Fibroblast of mammary gland (primary cell): ENCODE measurements at places on chromosomes 5 and 9.

DNA sequence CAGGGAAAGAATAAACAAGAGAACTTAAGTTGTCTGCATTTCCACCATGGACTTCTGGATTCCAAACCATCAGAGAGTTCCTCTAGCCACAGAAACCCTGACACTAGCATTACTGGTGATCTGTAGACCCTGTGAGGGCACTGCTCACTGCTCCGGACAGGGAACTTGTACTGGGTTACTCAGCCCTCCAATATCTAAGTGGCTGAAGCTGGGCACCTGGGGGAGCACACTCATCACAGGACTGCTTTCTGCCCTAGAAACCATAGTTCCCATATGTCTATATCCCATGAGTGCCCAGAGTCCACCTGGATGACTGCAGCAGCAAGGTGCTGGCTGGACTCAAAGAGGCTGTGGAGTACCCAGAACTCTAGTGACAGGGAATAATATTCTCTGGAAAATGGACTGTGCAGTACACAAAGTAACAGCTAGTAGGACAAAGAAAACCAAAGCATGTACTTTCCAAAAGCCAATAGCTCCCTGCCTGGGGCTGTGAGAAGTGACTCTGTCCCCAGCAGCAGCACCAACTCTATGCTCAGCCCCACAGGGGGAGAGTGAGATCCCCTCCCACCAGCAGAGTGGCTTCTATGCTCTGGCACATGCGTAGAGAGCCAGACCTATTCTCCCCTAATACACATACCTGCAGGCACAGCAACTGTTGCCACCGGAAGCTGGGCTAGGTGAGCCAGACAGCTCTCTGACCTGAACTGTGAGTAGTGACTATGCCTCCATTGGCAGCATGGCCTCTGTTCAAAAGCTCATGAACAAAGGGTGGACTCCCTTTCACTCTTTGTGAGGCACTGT lies 472.9 kb upstream of the FTMT start:
- no peak for DNase-seq

GRCh38 chr9:113638897-113639296 lies 175.4 kb downstream of the RGS3 start:
- no peak for DNase-seq

- DNase-seq, result peak; percentile 86
Observed at GRCh38 chr5:143314659-143315058, 88.8 kb downstream of the NR3C1 start.

- DNase-seq, result no peak
Observed at GRCh38 chr5:74233091-74233490, 407.4 kb downstream of the ENC1 start.

DNA sequence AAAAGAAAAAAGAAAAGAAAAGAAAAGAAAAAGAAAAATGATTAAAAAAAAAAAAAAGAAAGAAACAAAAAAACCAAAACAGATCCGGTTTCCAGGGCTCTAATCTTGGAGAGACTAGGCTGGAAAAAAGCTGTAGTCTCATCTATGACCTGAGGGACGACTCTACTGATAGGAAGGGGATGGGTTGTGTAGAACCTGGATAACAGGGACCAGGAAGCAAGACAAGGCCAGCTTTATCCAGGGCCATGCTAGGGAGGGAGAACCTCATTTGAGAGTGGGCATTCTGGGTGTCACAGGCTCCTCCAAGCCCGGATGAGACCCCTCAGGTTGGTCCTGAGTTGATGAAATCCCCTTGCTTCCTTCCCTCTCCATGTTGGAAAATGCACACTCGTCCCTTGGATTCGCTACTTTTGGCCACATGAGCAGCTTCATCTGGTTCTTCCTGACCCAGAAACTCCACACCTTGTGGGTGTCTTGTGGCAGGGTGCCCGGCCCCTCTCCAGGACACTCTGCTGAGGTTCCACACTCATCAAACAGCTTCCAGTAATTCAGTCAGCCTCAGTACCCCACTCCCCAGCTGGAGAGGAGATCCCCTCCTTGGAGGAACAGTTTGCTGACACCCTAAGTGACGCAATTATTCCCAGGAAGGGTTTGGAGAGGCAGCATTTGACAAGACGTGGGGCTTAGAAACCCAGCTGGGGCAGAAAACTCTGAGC lies 71.1 kb upstream of the LHFPL2 start:
- no peak for DNase-seq

- no peak for DNase-seq
Observed at GRCh38 chr9:116051528-116051927, 102.1 kb upstream of the PAPPA start.

GRCh38 chr5:21681911-21682310 lies 1171.2 kb downstream of the CDH12 start:
- DNase-seq, result peak; percentile 59

GRCh38 chr9:82353631-82354278 lies 365.2 kb downstream of the SPATA31D1 start:
- DNase-seq, result peak; percentile 49

DNA sequence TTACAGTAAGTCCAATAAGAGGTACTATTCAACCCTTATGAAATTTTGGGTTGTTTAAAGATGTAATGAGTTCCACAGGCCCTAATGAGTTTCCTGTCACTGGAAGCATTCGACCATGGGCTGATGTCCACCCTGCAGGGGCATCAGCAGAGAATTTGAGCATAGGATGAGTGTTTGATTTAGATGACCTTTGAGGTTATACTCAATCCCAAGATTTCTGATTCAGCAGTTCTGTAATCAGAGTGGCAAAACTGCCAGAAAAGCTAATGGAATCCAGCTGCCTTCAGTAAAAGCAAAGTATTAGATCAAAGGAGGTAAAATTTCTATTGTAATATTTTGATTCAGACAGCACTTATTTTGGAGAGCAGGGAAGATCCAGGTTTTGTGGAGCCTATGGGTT lies 68.3 kb downstream of the COX7C start:
- DNase-seq, result peak; percentile 44

- peak; percentile 70 for DNase-seq
Observed at GRCh38 chr5:160173-160510, 31.2 kb upstream of the LRRC14B start.

DNA sequence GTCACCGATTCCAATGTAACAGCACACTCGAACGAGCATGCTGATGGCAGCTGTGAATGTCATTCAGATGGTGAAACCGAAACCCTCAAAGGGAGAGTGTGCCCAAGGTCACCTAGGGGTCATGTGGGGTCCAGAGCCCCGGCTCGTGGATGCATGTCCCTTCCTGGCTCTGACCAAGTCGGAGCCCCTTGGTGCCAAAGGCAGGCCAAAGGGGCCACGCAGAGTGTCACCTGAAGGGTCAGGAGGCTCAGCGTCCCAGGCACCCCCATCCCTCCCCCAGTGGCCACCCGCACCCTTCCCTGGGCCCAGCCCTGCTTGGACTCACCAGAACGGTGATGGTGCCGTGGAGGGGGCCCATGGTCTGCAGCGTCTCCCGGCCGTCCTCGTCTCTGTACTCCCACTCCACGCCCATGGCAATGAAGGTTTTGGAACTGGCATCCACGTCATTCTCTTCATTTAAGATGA lies 69.5 kb downstream of the ZNF354C start:
- no peak for DNase-seq

- DNase-seq, result peak; percentile 61
Observed at GRCh38 chr9:130824643-130825350, 10.3 kb upstream of the ABL1 start.

DNA sequence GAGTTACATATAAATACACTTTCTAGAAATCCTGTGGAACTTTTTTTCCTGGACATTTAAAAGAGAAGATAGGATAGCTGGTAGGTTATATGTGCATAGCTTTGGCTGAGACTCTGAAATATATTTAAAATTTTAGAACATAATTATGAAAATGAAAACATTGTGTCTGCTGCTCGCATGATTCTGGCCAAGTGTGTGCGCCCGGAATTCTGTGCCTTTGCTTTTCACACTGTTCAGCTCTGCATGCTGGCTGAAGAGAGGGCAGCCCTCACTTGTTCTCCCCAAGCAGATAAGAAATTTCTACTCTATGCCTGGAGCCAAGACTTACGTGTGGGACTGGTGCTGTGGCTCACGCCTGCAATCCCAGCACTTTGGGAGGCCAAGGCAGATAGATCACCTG lies 153.9 kb downstream of the MED10 start:
- DNase-seq, result no peak

DNA sequence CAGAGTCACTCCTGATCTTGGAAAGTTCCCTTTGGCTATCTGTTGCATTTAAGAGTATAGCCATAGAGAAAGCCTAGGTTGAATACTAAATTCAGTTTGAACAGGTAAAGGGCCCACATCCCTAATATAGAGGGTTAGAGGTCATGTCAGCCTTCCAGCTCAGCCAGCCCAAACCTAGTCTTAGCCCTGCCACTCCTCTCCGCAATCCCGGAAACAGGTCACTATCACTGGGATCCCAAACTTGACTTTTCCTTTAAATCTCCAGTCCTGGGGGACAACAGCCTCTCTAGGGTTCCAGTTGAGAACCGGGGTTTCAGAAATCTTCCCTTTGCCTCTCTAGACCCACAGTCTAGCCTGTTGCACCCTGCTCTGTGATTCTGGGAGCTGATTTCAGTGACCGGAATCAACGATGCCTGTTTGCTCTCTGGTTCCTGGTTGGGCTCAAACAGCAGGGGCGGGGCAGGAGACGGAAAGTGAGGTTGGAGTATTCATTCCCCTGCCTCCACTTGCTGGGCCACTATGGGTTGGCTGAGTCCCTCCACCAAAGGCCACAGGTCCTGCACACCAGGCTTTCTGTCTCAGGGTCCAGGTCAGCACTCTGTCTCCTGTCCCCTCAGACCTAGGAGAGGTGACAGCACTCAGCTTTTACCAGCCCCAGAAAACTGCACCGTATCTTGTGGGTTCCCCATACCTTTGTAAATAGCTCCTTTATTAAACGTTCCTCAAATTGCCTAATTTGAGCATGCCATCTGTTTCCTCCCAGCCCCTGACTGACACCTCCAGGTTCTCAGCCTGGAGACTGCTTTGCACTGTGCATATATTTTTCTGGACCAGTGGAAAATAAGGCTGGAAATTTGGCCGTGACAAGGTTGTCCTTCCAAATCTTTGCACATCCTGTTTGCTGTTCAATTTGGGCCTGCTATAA lies 23.8 kb upstream of the CPEB4 start:
- DNase-seq, result no peak

DNA sequence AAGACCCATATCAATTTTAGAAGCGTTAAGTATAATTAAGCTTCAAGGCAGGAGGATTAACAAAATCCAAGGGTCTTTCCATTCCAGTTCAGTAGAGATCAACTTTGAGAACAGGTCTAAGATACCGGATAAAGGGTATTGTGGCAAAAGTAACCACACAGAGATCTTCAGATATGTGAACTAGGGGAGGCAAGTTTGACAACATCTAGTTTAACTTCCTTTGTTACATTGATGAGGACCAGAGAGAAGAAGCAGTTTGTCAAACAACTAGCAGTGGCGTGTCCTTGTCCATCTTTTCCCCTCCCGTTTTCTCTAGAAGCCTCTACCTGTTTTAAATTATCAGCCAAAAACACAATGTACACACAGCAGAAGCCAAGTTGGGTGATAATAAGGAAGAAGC lies 8.6 kb downstream of the SLC36A2 start:
- DNase-seq, result no peak

DNA sequence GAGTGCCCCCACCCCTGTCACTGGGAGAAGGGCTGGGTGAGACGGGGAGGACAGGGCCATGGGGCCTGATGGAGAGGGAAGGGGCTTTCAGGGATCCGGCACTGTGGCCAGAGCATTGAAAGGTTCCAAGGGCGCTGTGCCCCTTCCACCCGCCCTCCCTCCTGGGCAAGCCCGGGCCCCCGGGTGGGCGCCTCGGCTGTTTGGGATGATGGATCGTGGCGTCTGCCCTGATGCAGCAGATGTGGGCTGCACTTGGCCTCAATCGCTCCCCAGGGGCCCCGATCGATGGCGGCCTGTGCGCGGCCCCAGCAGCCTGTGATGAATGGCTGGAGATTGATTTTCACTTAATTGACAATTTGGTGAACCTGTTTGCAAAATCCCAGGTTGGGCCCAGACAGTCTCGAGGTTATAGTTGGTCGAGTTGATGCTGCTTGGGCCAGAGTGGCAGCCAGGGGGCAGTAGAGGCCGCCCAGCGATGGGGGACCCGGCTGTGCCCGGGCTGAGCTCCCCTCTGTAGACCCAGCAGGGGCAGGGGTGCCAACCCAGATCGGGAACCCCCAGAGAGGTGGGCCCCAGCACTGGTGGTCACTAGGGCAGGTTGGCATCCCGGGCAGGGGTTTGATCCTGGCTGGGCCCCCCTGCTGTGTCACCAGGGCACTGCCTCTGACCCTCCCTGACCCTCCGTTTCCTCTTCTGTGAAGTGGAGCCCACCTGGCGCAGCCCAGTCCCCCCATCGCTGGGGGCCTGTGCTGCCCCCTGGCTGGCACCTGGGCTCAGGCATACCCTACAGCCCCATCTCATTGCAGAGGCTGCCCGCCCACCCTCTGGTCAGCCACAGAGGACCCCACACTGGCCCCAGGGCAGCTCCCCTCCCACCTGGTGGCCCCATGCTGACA lies 34.7 kb downstream of the LHX3 start:
- peak; percentile 8 for DNase-seq

DNA sequence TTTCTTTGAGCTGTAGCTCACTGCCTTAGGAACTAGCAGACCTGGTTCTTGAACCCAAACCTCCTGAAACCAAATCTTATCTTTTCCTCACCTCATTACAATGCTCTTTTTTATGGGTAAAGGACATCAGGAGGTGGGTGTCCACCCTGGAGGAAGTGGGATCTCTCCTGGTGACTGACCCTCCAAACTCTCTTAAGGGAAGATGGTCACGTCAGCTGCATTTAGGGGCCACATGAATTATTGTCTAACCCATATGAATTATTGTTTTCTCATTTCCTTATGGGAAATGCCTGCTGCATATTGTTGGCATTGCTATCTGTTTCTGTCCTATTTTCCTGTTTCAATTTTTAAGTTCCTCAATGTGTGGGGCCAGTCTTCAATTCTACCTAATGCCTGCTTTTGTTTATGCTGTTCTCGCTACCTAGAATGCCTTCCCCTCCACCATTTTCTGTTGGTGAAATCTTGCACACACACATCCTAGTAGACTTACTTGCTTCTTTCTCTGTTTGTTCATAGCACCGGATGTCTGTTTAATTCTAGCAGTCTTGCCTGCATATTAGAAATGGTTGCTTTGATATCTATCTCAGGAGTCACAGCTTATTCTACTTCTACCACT lies 22.0 kb upstream of the SPINK1 start:
- DNase-seq, result no peak

DNA sequence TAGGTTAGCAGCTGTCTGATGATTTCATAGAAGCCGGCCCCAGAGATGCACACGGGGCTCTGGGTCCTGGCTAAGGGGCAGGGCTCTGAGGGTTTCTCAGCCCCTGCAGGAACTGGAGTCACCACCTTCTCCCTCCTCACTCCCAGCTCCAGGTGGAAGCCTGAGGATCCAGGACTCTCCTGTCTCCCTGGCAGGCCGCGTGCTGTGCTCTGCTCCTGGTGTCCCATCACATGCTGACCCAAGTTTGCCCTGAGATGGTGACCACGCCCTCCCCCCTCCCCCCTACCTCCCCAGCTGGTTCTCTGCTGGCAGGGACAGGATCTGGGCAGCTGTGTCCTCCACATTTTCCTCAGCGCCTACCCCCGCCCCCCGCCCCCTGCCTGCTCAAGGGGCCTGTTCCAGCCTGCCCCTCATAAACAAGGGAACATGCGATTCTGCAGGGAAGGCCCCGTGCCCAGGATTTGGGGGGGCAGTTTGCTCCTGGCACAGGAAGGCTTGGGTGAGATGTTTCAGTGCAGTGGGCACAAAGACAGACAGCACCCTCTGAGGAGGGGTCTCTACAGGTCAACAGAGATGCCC lies 87.4 kb downstream of the PSD2 start:
- no peak for DNase-seq

GRCh38 chr9:15606643-15607472 lies 54.0 kb downstream of the CCDC171 start:
- DNase-seq, result peak; percentile 47

- DNase-seq, result peak; percentile 34
Observed at GRCh38 chr5:130198927-130199326, 294.7 kb downstream of the CHSY3 start.

- DNase-seq, result peak; percentile 63
Observed at GRCh38 chr5:129541648-129542251, 81.7 kb downstream of the ADAMTS19 start.
